ENCODE measurements at places on chromosomes 5 and 9. TPM values are rescaled to one million over a fixed set of nuclear protein-coding genes. Genes with fewer than 3 reads are reported as not detected.
A peak's percentile ranks its signal among the peaks of the same experiment; 100 is the strongest.

- H3K36me3 ChIP-seq, result no peaks in the 10 kb centered on the region
- peaks cover 4% of the 10 kb centered on the region for H3K27me3 ChIP-seq
- no peaks in the 10 kb centered on the region for H3K4me1 ChIP-seq
- H3K4me3 ChIP-seq, result no peak overlapping the region
- DNase-seq, result no peak
Measured at GRCh38 chr5:158152136-158152535, 293.2 kb upstream of the CLINT1 start.

GRCh38 chr5:143066556-143067281, 296.5 kb downstream of the ARHGAP26 start:
- peak; percentile 58 for DNase-seq
- peaks cover 64% of the 10 kb centered on the region for H3K36me3 ChIP-seq
- H3K27me3 ChIP-seq, result no peaks in the 10 kb centered on the region
- H3K4me1 ChIP-seq, result peaks cover 40% of the 10 kb centered on the region

GRCh38 chr5:145826895-145827674, 8.1 kb downstream of the PRELID2 start:
- H3K4me3 ChIP-seq, result no peak overlapping the region
- no peaks in the 10 kb centered on the region for H3K36me3 ChIP-seq
- no peak for DNase-seq

DNA sequence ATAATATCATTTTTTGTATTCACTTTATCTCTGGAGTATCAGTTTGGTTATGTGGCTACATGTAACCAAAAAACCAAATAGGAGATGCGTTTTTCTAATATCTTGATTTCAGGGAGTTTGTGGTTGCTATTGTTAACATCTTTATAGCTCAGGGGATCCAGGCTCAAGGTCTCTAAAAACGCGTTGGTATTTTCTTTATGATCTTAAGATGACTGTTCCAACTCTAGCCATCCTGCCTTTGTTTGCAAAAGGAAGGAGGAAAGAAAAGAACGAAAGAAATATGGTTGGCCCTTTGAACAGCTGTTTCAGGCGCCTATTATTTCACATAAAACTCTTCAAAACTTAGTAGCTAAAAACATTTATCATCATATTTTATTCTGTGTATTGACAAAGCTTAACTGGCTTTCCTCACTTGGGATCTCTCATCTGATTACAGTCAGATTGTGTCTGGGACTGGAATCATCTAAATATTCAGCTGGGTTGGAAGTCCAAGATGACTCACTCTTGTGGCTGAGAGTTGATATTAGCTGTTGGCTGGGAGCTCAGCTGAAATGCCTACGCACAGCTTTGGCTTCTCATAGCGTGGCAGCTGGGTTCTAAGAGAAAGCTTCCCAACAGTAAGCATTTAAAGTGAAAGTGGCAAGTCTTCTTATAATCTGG, 60.1 kb downstream of the FAM174A start:
- no peaks in the 10 kb centered on the region for H3K36me3 ChIP-seq
- H3K27me3 ChIP-seq, result no peaks in the 10 kb centered on the region
- no peak overlapping the region for H3K27ac ChIP-seq
- no peak for DNase-seq
- no peaks in the 10 kb centered on the region for H3K4me1 ChIP-seq
- H3K4me3 ChIP-seq, result no peak overlapping the region

DNA sequence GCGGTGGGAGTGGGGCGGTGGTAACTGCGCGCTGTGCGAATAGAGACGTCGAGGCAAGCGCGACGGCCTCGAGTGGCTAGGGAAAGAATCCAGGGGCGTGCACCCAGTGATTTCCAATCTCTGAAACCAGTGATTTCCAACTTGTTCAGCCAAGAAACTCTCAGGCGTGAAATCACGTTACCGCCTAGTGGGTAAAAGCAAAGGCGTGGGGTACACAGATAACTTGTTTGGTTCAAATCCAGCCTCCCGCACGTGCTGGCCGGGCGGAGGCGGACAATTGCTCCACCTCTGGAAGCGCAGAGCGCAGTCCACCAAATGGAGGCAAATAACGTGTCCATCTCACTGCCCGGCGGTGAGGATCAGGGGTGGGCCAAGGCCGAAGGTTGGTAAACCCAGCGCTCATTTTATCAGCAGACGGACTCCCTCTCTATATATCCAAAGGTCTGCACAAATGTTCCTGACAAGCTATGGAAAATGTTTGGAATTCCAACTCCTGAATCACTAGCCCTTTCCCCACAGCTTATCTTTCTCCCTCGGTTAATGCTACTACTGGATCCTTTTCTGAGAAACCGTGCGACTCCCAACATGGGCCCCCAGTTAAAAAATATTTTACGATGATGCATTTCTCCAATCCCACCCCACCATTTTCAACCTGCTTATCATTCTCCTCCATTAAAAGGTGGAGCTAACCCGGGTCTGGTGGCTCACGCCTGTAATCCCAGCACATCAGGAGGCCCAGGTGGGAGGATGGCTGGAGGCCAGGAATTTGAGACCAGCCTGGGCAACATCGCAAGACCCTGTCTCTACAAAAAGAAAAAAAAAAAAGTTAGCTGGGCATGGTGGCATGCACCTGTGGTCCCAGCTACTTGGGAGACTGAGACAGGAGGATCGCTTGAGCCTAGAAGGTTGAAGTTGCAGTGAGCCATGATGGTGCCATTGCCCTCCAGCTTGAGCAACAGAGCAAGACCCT, 950 bp upstream of the FNBP1 start:
- peaks cover 28% of the 10 kb centered on the region for H3K4me1 ChIP-seq
- peak overlapping the region; percentile 86 for H3K4me3 ChIP-seq
- no peaks in the 10 kb centered on the region for H3K27me3 ChIP-seq
- H3K27ac ChIP-seq, result peak overlapping the region; percentile 92

Gene SLC25A2
- total RNA-seq, result not detected

Gene NUDT2
- total RNA-seq, result 35.3 TPM

Gene ISL1
- total RNA-seq, result not detected

Gene ADAMTS6
- 1.1 TPM for total RNA-seq

Data from activated CD8-positive, alpha-beta T cell treated with anti-CD3 and anti-CD28 coated beads for 36 hours (primary cell).